Stimulated activated CD8-positive, alpha-beta memory T cell treated with anti-CD3 and anti-CD28 coated beads, Interleukin-15, amount 100 ng/mL, for 48 hours (primary cell): ENCODE measurements at places on chromosomes 7 and 10.

- DNase-seq = no peak
These were observed 40.8 kb downstream of the RBM33 start for GRCh38 chr7:155685070-155685790.

DNA sequence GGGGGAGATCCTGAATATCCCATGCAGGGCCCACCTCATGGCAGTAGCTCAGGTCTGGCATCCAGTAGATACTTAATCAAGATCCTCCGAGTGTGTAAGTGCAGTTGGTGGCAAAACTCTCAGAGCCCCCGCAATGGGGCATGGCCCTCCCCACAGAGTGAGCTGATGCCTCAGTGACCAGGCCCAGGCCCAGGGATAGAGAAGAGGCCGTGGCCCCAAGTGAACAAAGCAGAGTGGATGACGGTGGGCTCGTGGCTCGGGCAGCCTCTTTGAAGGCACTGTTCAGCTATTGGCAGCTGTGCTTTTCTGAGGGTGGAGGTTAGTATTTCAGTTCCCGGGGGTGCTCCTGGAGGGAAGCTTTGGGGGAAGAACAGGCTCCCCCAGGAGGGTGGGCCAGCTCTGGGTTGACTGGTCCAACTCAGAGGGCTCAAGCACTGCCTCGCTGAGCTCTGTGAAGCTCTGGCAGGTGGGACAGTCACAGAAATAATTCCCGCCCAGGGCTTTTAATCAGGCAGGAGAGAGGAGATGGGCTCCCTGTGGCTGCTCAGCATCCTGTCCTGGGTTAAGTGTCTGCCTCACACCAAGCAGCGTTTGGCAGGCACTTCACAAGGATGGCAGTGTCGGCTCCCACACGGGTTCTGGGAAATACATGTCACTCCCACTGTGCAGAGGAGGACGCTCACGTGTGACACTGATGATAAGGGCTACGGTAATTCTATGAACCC, 583.6 kb downstream of the TCERG1L start:
- DNase-seq = no peak

DNA sequence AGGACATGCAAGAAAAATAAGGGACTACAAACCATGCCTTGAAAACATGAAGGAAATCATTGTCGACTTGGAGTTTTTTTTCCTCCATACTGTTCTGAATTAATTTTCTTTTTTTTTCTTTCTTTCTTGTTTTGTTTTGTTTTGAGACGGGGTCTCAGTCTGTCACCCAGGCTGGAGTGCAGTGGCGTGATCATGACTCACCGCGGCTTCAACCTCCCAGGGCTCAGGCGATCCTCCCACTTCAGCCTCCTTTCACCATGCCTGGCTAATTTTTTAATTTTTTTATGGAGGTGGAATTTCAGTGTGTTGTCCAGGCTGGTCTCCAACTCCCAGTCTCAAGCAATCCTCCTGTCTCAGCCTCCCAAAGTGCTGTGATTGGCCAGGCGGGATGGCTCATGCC, 11.6 kb downstream of the UCMA start:
- no peak for DNase-seq

DNA sequence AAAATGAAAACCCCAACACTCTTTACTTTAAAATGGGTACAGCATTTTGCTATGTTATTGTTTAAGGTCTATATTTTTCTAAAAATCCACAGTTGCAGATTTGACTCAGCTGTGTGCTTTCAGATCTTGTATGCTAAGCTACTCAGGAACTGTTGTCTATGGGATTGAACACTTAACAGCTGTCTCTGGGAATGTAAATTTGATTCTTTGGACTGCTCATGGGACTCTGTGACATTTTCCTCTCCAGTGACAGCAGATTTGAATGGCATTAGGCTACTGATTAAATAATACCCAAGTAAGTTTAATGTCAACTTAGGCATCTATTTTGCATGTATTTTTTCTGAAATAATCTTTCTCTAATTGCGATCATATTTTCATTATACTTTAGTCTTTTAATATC, 1.7 kb upstream of the CD36 start:
- DNase-seq = no peak

DNA sequence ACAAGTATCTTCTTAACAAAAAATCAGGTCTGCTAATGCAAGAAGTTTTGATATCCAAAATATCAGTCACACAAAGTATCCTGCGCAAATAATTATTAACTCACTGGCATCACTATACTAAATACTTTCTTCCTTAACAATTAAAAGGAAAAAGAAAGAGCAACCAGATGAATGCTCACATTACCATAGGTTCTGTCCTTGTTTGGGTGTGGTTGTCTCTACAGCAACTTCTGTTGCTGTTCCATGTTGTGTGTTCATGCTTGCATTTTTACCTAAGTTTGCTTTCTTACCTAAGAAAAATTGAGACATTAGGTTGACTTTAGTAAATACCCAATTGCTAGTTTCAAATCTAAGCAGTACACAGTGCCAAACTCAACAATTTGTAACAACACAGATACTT, 32.5 kb downstream of the FZD9 start:
- no peak for DNase-seq

DNA sequence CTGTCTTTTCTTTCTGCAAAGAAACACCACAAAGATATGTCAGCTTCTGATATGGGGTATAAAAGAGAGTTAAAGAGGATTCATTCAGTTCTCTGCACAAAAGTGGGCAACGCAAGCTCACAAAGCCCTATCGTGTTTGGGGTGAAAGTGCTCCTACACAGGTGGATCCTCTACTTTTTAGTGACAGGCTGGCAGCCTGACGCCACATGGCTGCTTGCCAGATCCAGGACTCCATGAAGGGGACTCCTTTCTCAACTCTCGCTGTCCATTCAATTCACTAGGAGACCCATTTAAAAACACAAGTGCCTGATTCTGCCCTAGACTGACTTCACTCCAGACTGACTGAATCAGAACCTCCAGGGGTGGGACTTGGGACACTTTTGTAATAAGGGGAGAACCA, 8.0 kb downstream of the PARP12 start:
- no peak for DNase-seq
